HCEC 1CT (cell line): ENCODE measurements at places on chromosomes 16 and 17.

DNA sequence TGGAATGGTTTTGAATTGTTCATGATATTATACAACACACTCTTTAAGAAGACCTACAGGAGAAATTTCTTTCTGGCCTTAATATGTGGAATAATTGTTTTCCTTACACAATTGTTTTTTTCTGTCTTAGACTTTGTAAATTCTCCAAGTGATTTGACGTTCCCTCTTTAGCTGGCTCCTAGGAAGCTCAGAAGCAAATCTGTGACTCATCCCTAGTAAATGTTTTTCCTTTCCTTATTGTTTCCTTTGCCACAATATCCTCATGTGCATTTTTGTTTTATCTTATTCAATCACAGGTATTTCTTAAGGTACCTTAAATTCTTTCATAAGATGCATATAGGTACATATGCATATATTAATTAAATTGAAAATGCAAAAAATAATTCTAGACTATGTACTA is 13.5 kb downstream of the KIAA0753 start:
- peak; percentile 30 for DNase-seq

DNA sequence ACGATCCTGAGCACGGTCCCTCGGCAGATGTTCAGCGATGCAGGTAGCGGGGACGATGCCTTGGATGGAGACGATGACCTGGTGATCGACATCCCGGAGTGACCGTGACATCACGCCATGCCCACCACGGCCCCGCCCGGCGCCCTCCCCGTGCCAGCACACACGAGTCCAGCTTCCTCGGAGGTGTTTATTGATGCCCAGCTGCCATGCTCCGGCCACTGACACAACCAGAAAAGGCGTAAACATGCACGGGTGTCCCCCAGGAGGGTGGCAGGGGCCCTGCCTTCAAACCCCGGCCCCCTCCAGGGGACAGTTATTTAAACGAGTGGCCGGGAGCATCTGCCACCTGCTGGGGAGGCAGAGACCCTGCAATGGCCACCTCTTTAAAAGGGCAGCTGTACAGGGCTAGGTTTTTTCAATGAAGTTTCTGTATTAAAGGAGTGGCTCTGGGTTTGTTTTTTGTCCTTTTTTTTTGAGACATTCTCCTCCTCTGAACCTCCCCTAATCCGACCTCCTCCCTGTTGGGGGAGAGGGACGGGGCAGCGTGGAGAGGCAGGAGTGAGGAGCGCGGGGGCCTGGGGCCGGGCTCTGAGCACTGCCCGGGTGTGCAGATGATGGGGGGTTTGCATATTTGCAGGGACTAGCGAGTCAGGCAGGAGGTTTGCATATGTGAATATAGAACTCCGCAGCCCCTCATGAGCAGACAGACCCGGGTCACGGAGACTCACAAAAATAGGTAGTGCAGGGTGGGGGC is 5.3 kb downstream of the DOC2A start:
- DNase-seq: peak; percentile 33

- DNase-seq: no peak
These were observed 14.9 kb downstream of the ITPRIPL2 start for GRCh38 chr16:19128454-19129200.

- DNase-seq: no peak
These were observed 50.9 kb upstream of the PABPN1L start for GRCh38 chr16:88917146-88917914.

DNA sequence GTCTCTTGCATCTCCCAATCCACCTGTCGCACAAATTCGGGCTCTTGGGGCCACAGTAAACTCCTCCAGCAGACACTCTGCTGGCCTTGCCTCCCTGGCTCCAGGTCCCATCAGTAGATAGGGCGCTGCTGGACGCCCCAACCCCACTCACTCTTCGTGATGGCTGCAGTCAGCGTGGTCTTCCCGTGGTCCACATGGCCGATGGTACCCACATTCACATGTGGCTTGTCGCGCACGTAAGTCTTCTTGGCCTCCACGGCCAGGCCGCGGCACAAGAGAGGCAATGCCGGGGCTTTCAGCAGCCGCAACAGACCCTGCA is 428 bp downstream of the TUFM start:
- no peak for DNase-seq

- no peak for DNase-seq
These were observed 1.8 kb downstream of the SREBF1 start for GRCh38 chr17:17834974-17835373.

DNA sequence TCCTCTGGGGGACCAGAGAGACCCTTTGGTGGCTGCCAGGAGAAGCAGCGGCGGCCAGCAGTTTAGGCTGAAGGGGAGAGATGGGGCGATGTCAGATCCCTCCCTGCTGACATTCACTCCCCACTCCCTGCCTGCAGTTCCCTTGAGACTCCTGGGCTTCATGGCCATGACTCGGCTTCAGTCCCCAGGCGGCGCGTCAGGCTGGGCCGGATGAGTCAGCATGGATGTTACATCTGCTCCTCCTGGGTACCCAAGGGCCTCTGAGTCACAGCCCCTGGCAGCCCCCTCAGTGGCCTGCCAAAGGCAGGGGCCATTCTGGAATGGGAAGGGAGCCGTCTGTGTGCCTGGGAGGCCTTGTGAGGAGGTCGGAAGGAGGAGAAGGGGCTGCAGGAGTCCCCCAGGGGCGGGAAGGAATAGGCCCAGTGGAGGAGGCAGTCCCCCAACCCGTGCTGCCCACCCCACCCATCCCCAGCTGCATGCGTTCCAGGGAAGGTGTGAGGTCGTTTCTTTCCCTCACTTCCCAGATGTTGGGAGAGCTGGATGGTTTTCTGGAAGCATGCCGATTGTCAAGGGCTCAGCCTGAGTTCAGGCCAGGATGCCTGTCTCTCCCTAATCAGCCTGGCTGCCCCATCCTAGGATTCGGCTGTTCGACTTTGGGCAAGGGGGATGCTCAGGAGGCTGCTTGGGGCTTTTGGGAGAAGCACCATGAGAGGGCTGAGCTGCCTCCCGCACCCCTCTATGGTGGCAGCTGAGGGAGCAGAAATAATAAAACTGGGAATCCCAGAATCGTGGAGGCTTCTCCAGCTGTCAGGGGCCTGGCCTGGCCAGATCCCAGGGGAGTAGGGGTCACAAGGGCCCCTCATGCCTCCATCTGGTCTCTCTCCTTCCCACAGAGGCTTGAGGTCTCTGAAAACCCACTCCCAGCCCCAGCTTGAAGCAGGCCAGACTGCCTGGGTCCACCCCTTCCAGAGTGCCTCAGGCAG is 9.7 kb downstream of the RHBDL3 start:
- DNase-seq: peak; percentile 85

- no peak for DNase-seq
These were observed 8.6 kb downstream of the DNAH17 start for GRCh38 chr17:78568494-78569115.

DNA sequence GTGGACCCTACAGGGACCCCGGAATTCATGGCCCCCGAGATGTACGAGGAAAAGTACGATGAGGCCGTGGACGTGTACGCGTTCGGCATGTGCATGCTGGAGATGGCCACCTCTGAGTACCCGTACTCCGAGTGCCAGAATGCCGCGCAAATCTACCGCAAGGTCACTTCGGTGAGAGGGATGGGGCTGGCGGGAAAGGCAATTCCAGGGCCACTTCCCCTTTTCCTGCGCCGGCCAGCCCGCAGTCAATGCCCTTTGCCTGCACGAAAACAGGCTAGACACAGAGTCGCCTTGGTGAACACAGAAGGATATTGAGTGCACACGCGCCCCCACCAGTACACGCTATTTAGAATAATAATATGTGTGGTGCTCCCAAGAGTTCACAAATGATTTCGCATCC is 4.0 kb downstream of the WNK4 start:
- no peak for DNase-seq
